NCI-H510A treated with DMSO at 0.1 percent for 48 hours (cell line): ENCODE measurements at places on chromosomes 7 and 10.

DNA sequence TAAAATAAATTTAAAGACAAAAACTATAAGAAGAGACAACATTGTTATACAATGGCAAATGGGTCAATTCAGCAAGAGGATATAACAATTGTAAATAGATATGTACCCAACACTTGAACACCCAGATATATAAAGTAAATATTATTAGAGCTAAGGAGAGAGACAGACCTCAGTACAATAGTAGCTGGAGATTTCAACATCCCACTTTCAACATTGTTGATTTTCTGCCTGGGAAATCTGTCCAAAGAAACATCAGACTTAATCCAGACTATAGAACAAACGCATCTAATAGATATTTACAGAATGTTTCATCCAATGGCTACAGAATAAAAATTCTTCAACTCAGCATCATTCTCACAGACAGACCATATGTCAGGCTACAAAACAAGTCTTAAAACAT is 256.1 kb downstream of the GRM8 start:
- DNase-seq, result peak; percentile 12

GRCh38 chr7:29883462-29884398 is 77.4 kb downstream of the WIPF3 start:
- DNase-seq, result peak; percentile 58

DNA sequence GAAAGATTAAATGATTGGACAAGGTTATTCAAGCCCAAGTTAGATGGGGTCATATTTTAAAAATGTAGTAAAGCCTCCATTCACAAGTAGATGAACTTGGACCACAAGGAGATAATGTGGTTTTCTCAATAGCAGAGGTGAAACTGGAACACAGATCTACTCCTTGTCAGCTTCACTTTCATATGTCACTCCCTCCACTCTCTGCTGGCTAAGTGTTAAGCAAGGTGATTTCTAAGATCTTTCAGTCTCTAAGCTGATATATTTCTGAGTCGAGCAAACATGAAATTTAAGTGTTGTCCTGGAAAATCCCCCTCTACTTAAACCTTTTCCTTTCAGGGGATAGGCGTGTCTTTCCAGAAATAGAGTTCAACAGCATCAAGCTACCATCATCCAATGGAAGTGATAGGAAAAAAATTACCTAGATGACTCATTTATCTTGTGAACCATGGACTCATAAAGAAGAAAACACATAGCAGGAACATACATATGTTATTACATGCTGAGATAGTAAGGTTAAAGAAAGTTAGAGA is 275.0 kb downstream of the PTEN start:
- DNase-seq, result no peak

- DNase-seq, result no peak
Measured at GRCh38 chr7:73382934-73383503, 50.6 kb upstream of the FZD9 start.

DNA sequence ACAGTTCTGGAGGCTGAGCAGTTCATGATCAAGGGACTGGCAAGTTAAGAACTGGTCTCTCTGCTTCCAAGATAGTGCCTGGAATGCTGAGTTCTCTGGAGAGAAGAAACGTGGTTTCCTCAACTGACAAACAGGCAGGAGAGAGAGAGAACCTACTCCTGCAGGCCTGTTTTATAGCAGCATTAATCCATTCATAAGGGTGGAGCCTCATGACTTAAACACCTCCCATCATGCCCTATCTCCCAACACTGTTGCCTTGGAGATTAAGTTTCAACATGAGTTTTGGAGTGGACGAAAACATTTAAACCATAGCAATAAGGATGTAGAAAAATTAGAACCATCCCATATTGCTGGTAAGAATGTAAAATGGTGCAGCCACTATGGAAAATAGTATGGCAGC is 32.3 kb upstream of the IMMP2L start:
- DNase-seq, result no peak
